Type B pancreatic cell (in vitro differentiated cells): ENCODE measurements at places on chromosomes 2 and 18.

DNA sequence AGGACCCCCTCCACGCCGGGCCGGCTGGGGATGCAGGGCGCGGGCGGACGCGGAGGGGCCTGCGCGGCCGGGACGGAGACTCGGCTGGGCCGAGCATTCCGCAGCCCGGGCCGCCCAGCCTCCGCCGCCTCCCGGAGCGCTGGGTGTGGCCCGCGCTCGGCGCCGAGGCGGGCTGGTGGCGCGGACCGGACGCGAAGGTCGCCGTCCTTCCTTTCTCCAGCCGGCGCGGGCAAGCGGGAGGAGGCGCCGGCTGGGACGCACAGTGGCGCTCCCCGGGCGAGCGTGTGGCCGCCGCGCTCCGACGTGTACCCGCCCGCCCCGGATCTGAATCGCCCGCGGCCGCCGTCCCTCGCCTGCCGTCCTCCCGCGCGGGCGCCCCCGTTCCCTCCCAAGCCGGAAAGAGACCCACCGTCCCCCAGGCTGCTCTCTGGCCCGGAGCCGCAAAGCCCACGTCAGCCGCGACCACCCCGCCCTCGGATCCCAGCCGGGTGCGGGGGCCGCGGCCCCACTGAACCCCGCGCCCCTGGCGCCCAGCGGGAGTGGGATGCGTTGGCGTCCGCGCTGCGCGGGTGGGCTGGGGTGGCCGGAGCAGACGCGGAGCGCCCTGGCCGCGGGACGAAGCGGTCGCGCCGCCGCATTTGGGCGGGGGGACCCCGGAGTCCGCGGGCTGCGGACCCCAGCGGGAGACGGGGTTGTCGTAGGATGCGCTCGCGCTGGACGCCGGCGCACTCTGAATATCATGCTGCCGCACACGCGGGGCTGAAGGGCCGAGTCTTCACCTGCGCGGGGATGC lies 634 bp downstream of the SPATS2L start:
- peak; percentile 74 for DNase-seq

DNA sequence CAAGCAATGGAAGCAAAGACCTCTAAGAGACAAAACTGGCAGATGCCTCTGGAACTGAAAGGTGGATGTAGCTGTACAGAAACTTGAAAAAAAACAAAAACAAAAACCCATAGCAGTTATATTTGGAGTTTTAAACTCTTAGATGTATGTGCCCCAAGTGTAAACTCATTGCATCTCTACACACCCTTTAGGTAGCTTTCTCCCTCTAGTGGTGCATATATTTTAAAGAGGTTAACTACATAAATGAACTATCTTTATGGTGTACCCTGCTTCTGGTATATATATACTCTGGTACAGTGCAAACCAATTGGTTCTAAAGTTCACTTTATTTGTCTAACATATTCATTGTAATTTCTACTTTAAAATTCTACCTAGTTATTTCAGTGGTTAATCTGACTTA lies 518.2 kb downstream of the NRXN1 start:
- DNase-seq: no peak

DNA sequence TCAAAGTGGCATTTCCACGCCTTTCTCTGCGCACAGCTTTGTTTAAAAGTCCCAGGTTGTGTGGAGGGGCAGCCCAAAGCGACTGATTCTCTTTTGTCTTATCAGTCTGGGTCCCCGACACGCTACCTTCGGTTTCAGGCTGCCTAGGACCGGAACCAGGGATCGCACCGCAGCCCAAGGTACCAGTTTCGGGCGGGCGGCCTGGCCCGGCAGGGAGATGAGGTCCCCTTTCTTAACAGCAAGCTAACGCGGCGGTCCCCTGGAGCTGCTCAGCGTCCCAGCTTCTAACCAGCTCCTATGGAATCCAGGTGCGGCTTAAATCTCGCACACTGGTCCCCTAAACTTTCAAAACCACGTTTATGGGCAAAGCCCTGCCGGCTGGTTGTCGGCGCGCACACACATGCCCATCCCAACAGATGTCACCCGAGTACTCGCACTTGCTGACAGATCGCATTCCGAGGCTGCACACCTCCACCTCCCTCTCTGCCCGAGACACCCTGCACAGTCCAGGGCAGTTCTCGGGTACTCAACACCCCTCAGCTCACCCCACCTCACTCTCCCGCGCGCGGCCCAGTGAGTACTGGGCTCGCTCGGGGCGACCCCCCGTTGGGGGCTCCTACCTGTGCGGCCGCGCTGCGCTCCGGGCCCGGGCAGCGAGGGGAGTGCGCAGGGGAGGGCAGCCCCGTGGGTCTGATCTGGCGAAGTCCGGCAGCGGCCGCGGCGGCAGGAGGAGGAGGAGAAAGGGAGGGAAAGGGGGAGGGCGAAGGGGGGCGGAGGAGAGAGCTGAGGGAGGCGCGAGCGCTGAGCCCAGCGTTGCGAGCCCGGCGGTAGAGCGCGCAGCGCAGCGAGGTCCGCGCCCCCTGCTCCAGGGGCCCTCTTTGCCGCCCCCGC lies at the start of gene EFEMP1:
EFEMP1 (minus strand) TSS at position 692 of the 891 bp plus-strand sequence. CDS start 1,342 bp downstream, outside the sequence.
- DNase-seq: peak; percentile 73

- DNase-seq: no peak
These were observed 37.5 kb upstream of the SLC38A11 start for GRCh38 chr2:164992818-164993217.

DNA sequence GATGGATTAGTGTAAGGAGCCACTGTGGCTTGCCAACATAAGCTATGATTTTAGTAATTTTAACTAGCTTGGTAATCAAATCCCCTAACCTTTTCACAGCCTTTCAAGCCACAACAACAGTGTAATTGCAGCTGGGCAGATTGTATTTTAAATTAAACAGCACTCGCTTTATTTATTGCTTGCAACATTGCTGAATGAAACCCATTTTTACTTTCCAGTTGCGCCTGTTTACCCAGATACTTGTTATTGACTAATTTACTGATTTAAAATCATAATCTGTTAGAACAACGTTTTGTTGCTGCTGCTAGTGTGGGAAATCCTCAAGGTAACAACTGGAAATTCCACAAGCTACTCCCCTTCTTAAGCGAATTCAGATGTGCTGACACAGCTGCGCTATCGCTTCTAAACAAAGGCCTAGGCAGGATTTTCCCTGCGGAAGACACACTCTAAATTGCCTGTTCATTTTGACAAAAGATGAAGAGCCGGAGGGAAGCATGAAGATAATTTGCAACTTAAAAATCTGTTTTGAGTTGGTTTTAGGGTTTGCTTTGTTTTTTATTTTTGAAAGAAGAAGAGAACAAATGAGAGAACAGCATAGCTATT lies 283.9 kb downstream of the ALPK2 start:
- no peak for DNase-seq

DNA sequence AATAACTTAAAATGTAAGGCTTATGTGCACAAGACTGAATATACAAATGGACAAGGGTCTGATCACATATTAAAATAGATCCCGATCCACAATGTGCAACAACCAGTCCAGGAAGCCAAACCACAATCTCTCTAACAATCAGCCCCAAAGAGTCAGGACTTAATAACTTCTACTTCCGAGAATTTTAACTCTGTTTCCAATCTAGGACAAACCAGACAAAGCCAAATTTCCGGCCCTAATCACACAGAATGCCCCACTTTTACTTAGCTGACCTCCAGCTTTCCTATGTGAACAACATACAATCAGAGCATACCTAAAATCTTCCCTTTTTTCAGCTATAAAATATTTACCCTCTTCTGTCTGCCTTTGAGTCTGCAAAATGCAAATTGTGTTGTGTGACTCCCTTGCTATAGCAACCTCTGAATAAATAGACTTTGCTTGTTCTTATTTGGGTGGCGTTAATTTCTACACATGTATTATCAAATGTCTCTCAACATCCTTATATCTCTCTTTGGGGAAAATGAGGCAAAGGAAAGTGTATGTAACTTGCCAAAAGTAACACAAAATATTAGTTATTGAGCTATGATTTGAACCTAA lies 381.9 kb upstream of the MC4R start:
- no peak for DNase-seq

DNA sequence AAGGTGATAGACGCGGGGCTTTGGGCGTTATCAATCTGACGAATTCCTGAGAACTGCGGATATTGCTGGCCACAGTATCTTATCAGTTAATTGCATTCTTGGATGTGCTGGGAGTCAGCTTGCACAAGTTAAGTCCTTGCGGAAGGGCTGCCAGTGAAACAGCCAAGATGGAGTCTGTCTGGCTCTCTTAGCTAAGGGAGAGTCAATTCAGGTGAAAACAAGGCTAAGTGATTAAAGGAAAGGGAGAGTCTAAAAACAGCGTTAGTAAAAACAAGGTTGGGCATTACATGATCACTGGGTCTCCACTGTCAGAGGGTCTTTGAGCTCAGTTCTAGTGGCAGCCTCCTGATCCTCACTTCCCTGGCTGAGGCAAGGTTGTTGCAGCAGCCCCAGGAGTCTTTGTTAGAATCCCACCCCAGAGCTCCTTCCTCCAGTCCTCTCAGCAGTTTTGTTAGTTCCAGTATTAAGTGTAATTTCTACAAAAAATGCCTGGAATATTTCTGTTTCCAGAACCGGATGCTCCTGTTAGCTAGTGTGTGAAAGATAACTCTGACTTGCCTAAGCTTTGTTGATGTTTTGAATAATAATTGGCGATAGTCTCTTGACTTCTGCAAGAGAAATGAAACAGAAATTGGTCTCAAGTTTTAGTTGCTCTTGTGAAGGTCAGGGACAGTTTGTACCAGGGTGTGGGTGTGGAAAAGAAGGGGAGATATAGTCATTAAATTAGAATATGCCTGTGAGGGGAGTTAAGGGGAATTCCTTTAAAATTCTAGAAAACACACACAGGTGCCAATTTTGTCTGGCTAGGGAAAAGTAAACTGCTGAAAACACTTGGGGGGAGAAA lies 10.6 kb downstream of the CFLAR start:
- DNase-seq: no peak

- no peak for DNase-seq
These were observed 274.3 kb upstream of the NRP2 start for GRCh38 chr2:205407984-205408383.

- no peak for DNase-seq
These were observed 33.8 kb downstream of the PLA2R1 start for GRCh38 chr2:160028431-160029269.

- DNase-seq: no peak
These were observed 62.0 kb downstream of the SMAD7 start for GRCh38 chr18:48888773-48889080.

DNA sequence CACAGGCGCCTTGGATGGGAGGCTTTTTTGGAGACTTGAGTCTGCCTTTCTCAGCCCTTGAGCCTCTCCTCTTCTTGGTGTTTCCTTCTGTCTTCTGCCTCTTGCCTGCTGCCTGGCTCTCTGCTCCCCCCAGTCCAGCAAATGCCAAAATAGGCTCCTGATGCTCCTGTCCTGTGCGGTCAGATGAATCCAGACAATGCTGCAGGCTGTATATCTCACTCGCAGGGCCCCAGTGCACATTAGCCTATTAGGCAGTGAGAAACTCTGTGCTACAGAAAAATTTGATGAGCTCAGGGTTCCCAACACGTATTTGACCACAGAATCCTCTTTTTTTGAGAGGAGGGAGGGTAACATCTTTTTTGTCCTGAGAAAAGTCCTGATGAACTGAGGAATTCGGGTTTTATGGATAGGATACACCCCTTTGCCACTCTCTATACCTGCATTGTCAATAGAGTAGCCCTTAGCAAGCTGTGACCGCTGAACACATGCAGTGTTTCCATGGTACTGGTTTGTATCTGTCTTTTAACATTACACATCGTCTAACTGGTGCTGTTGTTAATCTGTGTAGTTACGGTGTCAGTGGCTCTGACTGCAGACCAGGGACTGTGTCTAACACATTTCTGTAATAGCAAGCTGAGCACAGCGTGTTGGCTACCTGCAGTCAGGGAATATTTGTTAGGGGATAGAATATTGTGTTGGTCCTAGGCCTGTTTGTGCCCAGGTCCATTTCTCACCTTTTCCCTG lies 50.8 kb downstream of the FAM228A start:
- DNase-seq: no peak

DNA sequence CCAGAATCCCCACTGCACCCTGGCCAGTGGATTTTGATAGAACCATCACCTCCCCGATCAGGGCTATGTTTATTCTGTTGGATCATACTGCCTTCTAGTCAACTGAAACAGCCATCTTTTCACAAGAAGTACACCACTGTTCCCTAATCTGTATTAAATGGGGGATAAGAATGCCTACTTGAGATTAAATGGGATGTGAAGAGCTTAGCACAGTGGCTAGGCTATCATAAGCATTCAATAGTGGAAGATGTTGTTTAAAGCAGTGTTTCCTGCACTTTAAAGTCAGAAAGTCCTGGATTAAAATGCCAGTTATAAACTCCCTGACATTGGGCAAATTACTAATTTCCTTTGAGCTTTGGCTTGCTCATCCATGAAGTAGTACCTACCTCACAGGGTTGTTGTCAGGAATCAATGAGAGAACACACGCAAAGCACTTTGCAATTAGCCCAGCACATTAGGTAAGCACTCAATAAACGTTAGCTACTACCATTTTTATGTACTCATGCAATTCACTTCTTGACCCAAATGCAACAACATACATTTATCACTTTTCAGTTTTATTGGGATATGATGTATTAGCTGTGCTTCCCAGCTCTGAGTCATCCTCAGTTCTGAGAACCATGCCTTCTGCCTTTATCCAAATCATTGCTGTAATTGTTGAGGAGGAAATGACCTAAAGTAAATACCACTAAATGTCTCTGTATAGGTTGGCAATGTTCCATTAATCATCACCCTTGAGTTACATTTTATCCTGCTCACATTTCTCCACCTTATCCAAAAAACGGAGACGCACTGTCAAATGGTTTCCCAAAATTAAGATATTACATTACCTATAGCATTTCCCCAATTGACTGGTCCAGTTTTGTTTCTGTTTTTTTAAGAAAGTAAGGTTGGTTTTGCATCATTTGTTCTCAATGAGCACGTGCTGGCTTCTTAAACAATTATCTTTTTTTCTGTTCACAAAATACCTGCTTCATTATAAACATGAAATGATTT lies 2.1 kb downstream of the TMEM247 start:
- no peak for DNase-seq

- DNase-seq: no peak
These were observed 10.6 kb downstream of the SCN3A start for GRCh38 chr2:165193178-165193777.

DNA sequence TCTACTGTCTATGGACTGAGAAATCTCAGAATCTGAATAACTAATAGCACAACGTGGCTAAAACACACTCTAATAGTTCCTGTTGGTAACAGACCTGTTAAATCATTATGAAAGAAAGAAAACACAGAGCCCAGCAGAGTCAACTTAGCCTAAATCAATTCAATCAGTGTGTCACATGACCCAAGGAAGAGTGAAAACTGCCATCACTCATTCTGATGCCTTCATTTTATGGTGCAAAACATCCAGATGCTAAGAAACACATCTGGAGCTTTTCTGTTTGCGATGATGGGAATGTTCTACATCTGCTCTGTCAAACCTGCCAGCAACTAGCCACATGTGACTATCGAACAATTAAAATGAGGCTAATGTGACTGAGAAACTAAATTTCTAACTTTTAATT lies 295.7 kb upstream of the TRIB2 start:
- DNase-seq: no peak

DNA sequence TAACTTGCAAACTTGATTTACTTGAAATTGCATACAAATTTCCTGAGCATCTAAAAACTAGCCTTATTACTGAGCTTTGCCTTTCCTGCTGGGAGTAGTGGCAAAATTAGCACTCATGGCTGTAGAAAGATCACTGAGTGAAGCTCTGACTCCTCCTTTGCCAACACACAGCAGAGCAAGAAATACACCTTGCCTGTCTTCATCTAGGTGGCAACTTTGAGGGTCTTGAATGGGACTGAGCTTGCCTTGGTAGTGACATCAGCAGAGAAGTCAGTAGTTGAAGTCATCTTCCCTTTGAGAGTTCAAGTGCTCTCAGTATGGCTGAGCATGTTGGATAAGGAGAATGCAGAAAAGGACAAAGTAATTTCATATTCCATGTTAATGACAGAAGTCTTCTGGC lies 5.9 kb downstream of the RRM2 start:
- no peak for DNase-seq

GRCh38 chr18:41043876-41044275 lies 911.2 kb upstream of the PIK3C3 start:
- DNase-seq: no peak
